ENCODE measurements at places on chromosomes 2 and 18. TPM values are rescaled to one million over a fixed set of nuclear protein-coding genes. Genes with fewer than 3 reads are reported as not detected.

Gene ALK
- not detected for total RNA-seq

- no peak for DNase-seq
Measured at GRCh38 chr2:178043266-178043665, 29.3 kb downstream of the PDE11A start.

Gene CIDEA
- total RNA-seq: not detected

DNA sequence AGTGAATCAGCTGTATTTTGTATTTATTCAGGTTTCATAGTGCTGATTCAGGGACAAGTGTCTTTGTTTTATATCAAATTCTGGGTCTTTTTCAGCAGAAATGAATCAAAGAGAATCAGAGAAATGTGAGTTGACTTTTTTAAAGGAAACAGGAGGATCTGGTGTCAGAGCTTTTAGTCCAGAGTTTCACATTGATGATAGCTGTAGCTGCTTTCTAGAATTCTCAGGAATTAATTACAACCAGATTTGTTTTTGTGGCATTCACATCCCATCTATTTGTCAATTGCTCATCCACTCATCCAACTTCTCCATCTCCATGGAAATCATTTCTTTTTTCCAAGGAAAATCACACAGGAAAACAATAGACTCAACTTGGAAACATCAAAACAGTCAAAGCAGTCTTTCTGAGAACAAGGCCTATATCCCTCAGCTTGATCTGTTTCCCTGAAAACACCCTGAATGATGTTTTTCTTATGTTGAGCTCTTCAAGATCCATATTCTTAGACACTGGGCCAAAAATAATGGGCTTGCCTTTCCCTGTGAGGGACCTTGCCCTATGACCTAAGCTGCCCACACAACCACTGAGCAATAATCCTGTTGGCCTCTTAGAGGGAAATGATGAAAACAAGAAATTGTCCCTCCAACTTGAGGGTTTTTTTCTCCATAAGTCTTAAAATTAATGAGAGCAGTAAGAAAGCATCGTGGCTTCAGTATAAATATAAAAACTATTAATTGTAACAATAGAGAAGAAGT, 249.5 kb upstream of the FN1 start:
- no peak for DNase-seq

Gene SLC4A5
- total RNA-seq: 2.9 TPM

DNA sequence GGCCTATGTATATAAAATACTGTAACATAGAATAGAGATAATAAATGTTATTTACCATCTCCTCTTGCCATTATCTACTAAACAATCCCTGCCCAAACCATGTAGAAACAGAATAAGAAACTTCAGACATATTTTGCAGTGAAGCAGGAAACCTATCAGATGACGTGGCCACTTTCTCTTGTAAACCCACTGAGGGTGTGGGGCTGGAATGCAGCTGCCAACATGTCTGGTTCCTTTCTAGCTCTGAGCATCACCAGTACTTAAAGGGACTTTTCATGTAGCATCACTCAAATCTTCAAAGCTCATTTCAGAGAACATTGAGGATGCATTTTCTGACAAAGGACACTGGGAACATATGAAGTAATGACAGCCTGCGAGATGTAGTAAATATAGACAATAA, 251.8 kb downstream of the LPIN1 start:
- DNase-seq: peak; percentile 31
